Stimulated activated CD8-positive, alpha-beta memory T cell treated with anti-CD3 and anti-CD28 coated beads, Interleukin-7, amount 100 ng/mL, for 48 hours (primary cell): ENCODE measurements at places on chromosomes 4 and X.

GRCh38 chr4:153747406-153747955 is 12.3 kb downstream of the RNF175 start:
- no peak for DNase-seq

GRCh38 chrX:130296297-130296678 is 27.6 kb upstream of the ZNF280C start:
- no peak for DNase-seq

GRCh38 chr4:109967798-109968520 is 55.3 kb downstream of the EGF start:
- DNase-seq, result no peak

DNA sequence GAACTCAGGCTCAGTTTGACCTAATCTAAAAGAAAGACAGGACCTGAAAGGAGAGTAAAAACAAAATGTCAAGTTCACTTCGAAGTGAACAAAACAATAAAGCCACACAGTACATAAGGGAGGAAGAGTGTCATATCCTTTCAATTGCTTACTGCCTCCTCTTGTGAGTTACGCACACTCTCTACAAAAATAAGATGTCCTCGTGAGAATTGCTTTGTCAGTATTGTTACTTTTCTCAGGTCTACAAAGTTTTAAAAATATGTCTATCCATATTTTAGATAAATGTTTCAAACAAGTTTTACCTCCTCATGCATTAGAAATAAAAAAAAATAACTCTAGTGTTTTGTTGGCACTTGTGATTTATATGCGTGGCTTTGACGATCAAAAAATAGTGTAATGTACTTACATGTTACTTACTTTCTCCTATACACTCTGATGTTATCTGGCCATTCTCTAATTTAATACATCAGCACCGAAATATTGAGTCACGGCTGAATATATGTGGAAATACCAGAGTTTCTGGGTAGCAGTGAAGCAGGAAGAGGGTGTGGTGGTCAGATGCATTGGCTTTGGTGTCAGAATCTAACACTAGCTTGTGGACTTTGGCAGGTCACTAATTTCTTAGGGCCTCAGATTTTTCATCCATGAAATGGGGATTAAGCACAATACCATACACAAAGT is 8.1 kb upstream of the MRPL1 start:
- DNase-seq, result no peak

- no peak for DNase-seq
Measured at GRCh38 chrX:10952619-10953018, 158.5 kb upstream of the HCCS start.

GRCh38 chr4:88953400-88953799 is 103.6 kb downstream of the FAM13A start:
- no peak for DNase-seq

GRCh38 chr4:128009428-128009827 is 44.2 kb downstream of the ABHD18 start:
- no peak for DNase-seq

GRCh38 chr4:112807083-112807482 is 170.1 kb downstream of the LARP7 start:
- no peak for DNase-seq

- DNase-seq, result no peak
Measured at GRCh38 chr4:6932475-6932874, 22.8 kb downstream of the TBC1D14 start.

DNA sequence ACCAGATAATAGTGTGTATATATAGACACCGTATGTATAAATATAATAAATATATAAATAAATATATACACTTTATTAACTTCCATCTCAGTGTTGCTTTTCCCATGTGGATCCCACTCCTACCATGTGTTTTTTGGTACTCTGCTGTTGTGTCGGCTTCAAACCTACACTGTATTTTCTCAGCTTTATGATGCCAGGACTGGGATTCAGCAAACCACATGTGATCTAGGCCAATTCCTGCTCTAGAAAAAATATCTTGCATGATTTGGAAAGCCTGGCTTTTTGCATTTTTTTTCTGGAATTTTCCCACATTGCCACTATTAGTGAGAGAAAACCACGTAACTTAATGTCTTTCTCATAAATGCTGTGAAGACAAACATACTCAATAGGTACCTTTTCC is 55.8 kb downstream of the POLR2B start:
- no peak for DNase-seq

GRCh38 chr4:165415910-165416309 is 37.1 kb downstream of the CPE start:
- no peak for DNase-seq

DNA sequence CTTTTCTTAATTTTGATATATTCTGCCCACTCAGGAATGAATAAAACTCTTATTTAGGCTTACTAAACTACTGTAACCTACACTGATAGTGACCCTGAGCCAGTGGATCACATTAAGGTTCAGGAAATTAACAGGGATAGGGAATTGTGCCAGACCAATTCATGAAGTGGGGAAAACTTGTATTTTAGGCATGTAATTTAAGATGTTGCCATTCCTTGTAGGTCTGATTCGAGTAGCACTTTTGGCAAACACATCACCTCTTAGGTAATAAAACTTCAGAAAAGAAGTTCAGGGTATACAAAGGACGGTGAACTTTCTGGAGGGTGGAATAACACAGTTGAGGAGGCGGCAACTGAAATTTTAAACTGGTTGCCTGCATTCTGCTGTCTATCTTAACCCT is 54.9 kb downstream of the MND1 start:
- DNase-seq, result no peak

- DNase-seq, result no peak
Measured at GRCh38 chr4:7902826-7903225, 36.8 kb downstream of the AFAP1 start.

DNA sequence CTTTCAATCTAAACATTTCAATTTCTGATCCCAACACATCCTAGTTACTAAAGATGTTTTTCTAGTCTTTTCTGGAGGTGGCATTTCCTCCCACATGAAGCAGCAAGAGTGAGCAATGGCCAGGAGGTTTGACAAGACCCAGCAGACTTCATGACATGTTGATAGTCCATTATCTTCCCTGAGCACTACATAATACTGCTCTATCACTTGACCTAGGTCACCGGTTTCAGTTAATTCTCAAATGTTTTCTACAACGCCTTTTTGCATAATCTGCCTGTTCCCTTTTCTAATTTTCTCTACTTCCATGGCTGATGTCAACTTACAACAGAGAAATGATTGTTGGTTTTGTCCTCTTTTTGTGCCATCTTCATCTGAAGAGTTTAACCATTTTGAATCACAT is 62.0 kb upstream of the GPRIN3 start:
- DNase-seq, result no peak

- no peak for DNase-seq
Measured at GRCh38 chr4:119795986-119796578, 167.5 kb upstream of the PDE5A start.

DNA sequence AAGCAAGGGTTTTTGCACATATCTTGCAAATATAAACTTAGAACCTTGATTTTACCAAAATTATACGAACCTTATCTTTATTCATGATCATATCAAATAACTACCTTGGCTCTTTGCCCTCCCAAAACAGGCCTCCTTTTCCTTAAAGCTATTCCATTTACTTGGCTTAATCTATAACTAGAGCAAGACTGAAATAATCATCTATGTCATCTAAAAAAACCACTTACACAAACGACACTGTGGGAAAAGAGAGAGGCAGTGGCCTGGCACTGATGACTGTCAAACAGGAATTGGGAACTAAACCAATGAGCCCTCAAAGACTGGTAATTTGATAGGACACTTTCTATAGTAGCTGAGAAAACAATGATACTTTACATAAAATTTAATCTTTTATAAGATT is 11.7 kb upstream of the PTPN13 start:
- DNase-seq, result no peak

DNA sequence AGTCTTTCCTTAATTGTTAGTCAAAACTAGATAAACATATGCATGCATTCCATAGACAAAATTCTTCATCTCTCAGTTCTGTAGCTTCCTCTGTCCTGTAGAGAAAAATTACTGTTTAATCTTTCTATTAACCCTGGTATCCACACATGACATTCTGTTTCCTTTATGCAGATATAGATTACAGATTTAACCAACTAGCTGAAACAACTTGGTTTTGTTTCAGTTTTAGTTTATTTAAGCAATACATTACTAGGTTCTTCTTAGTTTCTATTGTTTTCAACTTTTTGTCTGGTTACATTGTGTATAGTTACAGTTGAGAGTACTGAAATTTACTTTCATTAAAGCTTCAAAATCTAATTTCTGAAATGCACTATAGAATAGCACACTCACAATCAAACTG is 933.9 kb upstream of the EPHA5 start:
- no peak for DNase-seq

GRCh38 chr4:105990933-105991332 is 95.7 kb downstream of the NPNT start:
- no peak for DNase-seq

DNA sequence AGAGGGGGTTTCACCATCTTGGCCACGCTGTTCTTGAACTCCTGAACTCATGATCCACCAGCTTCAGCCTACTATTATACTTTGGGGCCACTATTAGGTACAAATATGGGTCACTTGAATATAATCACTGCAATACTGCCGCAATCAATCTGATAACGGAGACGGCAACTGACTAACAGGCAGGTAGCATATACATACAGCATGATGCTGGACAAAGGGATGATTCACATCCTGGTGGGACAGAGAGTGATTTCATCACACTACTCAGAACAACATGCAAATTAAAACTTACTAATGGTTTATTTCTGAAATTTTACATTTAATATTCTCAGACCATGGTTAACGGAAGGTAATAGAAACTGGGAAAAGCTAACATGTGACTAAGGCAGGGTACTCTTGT is 10.9 kb downstream of the LRBA start:
- DNase-seq, result no peak

DNA sequence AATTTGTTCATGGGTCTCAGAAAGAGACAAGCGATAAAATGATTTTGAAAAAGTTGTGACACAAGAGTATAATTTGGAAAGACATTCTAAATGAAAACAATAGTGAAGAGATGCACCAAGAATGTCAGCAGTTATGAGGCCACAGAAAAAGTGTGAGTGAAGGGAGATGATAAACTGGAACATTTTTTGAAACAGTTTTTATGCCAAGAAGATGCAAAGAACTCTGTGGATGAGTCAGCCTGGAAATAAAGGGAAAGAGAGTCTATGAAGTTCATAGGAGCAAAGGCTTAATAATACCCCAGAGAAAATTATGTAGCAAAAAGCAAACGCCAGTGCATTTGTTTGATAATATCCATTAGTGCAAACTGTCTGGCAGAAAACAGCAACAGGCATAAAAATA is 188.4 kb upstream of the TBC1D9 start:
- DNase-seq, result no peak

GRCh38 chr4:44354172-44354571 is 94.4 kb downstream of the KCTD8 start:
- DNase-seq, result no peak

DNA sequence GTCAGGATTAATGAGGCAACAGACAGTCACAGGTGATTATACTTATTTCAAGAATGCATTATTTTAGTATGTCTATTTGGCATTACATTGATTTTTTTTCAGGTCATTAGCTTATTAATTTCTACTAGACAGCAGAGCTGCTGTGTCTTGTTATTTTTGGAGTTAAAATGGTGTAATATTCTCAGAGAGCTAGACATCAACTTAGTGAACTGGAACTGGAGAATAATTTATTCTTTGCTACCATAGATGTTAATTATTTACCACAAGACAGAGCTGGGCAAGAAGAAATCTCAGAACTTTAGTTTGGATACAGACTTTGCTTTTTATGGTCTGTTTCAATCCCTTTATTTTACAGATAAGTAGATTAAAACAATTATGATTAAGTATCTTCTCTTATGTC is 10.2 kb upstream of the HPGD start:
- DNase-seq, result no peak

GRCh38 chrX:12977761-12978204 is 2.9 kb downstream of the TMSB4X start:
- no peak for DNase-seq

DNA sequence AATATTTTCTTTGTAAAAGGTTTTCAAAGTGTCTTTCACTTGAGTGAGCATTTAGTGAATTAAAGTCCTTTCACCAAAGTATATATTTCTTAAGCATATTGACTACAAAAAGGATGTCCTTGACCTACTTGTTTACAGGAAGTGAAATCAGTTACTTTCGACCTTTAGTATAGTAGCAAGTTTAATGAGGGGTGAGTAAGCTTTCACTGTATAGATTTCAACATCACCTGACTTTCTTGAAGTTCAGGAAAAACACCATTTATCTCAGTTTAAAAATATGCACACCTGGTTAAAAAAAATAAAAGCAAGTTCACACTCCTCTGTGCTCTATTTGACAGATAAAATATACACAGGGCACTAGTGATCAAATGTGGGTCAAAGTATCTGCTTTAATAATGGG is 88.1 kb downstream of the CCSER1 start:
- DNase-seq, result no peak

GRCh38 chrX:143429131-143429530 is 88.1 kb downstream of the SPANXN3 start:
- DNase-seq, result no peak
